ENCODE measurements at places on chromosomes 1 and 21.

DNA sequence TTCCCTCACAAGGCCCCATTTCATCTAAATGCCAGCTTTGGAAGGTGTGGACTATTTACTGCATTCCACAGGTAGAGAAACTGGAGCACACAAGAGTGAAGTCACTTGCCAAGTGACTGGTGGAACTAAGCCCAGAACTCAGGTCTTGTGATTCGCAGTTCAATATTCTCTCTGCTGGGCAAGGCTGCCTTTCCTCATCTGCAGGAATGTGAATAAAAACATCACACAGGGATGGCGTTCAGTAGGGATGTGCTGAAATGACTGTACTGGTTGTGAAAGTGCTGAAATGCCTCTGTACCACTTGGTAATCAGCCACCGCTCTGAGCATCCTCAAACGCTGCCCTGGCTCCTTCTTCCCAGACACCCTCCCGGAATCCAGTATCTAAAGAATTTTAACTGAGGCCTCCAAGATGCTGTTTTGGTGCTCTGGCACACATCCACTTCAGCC, 145.6 kb downstream of the HIVEP3 start:
- no peak for DNase-seq

GRCh38 chr1:235697508-235697907, 47.9 kb upstream of the GNG4 start:
- DNase-seq, result no peak

DNA sequence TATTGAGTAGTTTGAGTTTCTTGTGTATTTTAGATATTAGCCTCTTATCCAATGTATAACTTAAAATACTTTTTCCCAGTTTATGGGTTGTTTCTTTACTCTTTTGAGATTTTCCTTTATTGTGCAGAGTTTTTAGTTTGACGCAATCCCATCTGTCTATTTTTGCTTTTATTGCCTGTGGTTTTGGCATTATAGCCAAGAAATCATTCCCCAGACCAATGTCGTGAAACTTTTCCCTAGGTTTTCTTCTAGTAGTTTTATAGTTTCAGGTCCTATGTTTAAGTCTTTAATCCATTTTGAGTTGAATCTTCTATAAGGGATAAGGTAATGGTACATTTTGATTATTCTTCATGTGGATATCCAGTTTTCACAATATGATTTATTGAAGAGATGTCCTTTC, 87.6 kb downstream of the LEPR start:
- DNase-seq, result no peak

DNA sequence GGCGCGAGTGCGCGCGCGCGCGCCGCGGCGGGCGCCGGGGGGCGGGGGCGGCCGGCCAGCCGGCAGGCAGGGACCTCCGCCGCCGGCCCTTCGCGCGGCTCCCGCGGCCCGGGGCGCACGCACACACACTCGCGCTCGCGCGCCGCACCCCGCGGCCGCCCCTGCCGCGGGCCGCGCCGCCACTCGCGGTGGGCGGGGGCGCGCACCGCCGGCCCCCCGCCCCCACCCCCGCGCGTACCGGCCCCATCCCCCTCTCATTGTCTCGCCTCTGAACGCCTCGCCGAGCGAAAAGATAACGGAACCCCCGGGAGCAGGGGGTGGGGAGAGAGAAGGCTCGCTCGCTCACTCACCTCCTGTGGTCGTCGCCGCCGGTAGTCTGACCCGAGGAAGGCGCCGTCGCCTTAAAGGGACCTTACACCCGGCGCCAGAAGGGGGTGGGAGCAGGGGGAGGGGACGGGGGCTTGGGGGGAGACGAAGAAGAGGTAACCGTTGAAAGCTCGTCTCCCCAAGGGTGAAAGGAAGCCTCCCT, 428 bp downstream of the POGZ start:
- DNase-seq, result peak; percentile 64

DNA sequence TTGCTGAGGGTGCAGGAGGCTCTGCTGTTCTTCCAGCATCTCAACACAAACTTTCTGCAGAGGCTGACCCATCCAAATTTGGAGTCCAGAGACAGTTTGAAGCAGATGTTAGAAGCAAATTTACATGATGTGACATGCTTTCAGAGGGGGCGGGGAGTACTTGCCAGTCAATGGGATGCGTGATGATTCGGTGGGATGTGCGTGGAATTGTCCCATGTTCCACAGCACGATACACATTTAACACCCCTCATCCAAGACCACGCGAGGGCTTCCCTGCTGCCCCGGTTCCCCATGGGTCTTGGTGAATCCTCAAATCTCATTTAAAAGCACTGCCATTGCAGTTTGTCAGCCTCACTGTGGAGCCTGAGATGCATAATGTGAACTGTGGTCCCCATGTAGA, 78.6 kb upstream of the TLR5 start:
- DNase-seq, result no peak

DNA sequence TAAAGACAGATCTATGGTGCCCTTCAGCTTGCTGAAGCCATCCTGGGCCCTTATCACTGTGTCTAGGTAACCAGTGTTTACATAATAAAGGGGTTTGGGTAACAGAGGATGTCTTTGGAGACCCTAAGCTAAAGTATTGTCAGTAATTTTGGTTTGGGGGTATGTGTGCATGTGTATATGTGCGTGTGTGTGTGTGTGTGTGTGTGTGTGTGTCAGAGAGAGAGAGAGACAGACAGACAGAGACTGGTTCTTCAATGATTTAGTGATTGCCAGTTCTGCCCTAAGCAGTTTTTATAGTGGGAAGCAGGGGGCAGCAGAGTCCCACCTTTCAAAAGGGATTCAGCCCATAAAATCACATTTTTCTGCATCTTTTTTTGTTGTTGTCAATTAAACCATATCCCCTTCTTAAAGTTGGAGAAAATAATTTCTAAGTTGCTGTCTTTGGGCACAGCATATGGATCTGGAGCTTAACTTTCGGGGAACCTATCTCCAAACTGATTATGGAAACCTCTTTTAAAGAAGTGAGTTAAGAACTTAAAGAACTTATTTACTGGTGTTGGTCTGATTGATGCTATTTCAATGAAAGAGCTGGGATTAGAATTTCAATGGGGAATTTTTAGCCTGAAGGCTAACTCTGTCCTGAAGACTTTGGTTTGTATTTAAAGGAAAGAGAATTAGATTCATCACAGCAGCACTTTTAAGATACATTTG, 51.1 kb downstream of the ZNF326 start:
- DNase-seq, result no peak

- DNase-seq, result no peak
Measured at GRCh38 chr1:19101244-19101643, 108.8 kb downstream of the UBR4 start.

DNA sequence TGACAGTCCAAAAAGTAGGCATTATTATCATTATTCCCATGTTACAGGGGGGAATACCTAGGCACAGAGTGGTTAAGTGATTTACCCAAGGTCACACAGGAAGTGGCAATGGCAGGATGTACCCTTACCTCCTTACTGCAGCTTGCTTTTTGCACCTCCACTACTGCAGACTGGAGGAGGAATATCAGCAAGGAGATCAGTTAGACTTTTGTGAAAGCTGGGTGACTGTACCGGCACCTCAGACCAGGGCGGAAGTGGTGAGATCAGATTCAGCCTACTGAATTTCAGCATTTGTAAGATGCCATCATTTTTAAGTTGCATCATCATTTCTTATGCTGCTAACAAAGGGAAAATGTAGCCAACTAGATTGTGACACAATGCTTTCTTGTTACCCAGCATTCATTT, 4.5 kb downstream of the ADARB1 start:
- no peak for DNase-seq

DNA sequence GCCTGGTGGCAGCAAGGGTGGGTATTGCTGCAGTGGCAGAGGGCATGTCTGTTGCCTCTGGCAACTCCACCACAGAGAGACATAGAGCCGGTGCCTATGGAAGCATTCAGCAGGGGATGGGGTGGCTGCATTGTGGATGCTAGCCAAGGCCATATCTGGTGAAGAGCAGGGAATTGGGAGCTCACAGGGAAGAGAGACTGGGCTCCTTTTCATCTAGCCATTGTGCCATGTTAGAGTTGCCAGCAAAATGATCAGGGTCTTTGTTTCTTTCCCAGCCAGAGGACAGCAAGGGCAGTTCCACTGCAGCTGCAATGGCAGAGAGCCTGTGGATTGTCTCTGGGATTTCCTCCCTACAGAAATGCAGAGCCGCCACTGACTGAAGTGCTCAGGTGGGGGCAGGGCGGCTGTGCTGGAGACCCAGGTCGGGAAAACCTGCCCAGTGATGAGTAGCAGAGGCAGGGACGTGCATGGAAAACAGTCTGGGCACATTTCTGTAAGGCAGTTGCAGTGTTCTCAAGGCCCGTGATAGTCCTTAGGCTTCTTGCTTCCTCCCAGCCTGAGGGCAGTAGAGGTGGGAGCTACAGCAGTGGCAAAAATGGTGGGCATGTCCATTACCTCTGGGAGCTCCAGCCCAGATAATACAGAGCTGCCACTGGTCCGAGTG, 40.2 kb upstream of the CYP4X1 start:
- DNase-seq, result no peak

- DNase-seq, result no peak
Measured at GRCh38 chr1:33089457-33089856, 8.5 kb downstream of the AZIN2 start.

- no peak for DNase-seq
Measured at GRCh38 chr1:189212606-189213005, 1265.1 kb downstream of the BRINP3 start.

Measured in NCI-H774 (cell line).